CD4-positive, alpha-beta T cell treated with Interleukin-6 at 100 ng/mL for 8 hours (primary cell): ENCODE measurements at places on chromosomes 5 and 9.

DNA sequence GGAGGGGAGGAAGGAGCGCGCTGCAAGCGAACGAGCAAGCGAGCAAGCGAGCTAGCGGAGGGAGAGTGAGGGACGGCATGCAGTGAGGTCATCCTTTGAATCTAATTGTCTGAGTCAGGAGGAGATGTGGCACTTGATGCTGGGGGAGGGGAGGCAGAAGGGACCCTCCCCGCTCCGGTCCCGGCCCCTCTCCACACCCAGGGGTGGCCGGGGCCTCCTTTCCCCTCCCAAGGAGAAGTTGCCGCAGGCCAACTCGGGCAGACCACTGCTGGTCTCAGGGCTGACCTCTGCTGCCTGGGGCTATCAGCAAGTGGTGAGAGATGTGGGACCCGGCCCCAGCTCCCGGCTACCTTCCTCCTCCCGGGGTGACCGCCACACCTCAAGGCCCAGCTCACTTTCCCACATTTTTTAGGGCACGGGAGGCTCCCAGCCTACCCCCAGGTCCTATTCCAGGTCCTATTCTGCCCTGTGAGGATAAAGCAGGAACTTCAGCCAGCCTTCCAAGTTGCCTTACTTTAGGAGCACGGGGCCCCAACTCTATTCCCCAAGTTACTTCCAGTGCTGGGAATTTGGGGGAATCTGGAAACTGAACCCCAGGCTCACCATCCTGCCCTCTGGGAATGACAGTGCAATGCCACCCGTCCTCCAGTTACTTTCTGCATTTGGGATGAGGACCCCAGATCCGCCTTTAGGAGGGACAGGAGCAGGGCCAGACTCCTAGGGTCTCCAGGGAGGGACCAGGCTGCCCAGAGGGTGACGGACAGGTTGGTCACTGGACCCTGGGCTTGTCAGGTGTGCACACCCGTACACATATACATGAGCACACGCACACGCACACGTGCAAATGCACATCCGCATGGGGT lies 11.1 kb downstream of the CNTFR start:
- DNase-seq, result no peak

DNA sequence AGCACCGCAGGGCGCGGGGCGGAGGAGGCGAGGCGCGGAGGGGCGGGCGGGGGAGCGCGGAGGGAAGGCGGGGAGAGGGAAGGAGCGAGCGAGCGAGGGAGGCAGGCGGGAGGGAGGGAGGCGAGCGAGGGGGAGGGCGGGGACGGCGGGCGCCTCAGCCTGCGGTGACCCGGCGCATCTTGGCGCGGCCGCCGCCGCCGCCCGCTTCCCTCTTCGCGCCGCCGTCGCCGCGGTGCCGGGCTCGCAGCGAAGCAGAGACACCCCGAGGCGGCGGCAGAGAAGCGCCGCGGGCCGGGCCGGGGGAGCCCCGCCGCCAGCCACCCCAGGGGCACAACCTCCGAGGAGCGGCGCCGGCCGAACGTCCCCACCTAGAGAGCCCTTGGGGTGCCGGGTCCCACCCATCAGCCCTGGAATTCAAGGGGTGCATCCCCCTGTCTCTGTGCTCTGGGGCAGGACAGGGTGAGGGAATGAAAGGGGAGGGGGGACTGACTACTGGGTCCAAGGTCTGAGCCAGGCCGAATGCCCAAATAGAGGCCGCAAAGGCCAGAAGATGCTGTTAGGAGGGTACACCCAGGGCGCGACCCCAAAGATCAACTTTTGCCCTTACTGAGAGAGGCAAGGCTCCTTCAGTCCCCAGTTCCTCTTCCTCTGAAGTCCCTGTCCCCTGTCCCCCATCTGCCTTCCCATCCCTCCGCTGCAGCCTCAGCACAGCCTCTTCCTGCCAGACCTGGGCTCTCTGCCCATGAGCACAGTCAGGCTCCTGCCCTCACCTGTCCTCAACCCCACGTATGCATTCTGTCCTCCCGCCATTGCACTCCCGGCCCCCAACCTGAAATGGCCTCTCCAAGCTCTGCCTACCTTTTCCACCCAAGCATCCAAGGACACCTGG lies at the start of gene ADAMTS2:
Gene ADAMTS2 (minus strand): TSS at position 29 of the 889 bp plus-strand sequence. CDS start 133 bp downstream, outside the sequence.
- DNase-seq, result no peak

DNA sequence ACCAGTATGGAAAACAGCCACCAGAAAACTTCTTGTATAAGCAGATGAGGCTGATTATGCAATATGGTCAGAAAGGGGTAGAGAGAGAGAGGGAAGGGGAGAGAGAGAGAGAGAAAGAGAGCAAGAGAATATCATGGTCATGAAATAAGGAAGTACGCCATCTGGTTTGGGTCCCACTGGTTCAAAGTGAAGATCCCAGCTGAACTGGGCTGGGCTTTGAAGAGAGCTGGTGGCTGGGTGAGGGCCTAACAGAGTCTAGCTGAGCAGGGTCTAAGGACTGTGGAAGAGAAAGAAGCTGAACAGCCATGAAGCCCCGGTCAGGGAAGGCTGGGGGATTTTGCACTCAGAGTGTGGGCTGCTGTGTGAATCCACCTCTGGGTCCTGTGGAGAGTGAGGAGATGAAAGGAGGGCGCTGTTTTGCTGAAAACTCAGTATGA lies 14.6 kb downstream of the TRIM14 start:
- DNase-seq, result no peak

DNA sequence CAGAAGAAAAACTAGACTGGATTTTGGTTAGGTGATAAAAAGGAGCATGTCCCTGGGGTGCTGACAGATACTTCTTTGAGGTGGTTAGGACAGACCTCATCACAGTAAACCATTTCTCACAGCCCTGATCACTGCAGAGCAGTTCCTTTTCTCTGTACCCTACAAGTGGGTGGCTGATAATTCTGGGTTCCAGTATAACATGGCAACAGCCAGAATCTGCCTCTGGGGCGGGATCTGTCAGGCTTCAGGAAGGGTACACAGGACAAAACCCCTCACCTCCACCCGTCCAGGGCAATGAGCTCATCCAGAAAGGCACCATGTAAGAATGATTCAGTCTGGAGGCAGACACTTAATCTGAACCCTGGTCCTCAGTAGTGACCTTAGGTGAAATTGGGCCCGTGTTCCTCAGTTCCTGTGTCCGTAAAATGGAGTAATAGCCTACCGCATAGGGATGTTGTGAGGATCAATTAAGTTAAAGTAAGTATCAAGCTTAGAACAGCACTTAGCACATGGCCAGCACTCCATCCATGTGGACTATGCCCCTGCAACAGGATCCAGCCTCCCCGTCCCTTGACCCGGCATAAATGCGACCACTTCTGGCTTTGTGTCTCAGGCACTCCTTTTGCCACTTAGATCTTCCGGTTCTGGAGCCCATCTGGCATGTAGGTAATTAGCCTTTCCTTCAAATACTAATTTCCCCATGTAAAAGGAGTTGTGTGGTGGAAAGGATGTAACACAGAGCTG lies 129.2 kb downstream of the LHFPL2 start:
- no peak for DNase-seq

DNA sequence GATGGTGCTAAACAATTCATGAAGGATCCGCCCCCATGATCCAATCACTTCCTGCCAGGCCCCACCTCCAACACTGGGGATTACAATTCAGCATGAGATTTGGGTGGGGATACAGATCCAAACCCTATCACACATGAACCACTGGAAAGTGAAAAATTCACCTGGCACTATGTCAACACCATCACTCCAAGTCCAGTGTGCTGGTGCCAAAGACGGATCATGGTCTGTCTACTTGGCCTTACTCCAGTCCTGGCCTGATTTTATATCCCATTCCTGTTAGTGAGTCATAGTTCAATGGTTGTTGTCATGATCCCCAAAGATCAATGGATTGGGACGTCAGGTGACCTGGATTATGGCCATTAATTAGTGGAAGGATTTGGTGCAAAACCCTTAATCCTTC lies 147.4 kb upstream of the RPS23 start:
- DNase-seq, result no peak

GRCh38 chr9:116377179-116377798 lies 223.7 kb downstream of the PAPPA start:
- DNase-seq, result no peak

- DNase-seq, result no peak
Observed at GRCh38 chr5:89535411-89535810, 652.4 kb upstream of the MEF2C start.

DNA sequence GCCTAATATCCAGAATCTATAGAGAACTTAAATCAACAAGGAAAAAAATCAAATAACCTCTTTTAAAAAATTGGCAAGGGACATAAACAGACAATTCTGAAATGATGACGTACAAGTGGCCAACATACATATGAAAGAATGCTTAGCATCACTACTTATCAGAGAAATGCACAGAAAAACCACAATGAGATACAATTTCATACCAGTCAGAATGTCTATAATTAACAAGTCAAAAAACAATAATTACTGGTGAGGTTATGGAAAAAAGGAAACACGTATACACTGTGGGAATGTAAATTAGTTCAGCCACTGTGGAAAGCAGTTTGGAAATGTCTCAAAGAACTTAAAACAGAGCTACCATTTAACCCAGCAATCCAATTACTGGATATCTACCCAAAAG lies 1192.0 kb downstream of the CDH12 start:
- no peak for DNase-seq

DNA sequence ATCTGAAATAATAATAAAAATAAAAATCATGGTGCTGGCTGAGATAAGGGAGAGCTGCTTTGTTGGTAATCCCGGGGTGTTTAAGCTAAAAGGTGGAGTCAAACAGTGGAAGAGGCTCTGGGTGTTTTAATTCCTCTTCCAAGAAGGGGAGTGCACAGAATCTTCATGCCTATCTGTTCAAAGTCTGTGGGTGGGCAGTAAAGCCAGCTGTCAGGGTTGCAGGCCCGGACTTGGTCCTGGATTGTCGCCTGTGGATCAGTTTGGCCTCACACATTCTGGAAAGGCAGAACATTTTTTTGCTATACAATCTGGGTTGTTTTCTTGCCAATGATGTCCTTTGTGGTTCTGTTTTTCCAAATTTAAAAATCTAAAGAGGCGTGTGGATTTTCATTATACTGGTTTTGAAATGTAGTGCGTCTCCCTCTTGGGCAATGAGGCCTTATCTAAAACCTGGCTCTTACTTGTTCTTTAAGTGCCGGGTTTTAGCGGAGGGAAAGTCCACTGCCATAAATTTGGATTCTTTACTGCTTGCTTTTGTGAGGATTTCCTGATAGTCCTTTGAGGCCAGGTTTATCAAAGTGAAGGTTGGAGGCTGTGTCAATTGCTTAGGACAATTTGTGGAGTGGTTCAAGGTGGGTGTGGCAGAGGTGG lies 5.8 kb downstream of the ANKDD1B start:
- no peak for DNase-seq

DNA sequence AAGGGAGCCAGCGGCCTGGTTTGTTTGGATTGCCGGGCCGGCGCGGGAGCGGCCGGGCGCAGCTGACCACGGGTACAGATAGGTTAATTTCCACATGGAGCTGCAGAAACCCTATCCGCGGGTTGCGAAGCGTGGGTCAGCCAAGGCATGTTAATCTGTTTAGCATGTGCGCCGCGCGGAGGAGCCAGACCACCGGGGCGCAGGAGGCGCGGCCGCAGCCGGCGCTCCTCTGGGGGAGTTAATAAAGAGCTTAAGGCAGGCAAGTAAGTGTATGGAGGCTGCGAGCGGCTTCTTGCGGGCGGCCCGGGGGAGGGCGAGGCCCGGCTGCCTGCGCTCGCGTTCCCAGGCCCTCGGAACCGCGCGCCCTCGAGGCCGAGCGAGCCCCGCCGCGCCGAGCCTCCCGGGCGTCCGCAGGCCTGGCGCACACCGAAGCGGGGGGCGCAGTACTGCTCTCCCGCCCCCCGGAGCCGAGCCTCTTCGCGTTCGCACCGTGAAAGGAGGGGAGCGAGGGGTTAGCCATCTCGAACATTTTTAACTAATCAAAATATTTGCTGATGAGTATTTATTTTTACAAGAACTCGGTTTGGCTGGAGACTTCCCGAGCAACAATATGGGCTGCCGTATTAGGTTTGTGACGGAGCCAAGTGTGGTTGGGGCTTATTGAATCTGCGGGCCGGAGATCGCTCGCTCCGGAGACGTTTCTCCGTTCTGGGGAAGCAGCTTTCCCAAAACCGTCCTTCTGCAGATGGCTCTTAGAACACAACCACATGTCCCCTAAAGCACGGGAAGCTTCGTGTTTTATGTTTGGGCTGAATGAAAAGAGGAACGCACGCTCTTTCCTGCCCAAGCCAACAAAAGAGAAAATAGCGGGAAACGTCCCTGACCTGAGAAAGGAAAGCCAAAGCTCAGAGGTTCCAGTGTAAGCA lies 28.8 kb downstream of the FOXD1 start:
- DNase-seq, result no peak
